ENCODE measurements at places on chromosomes 7 and 10.

DNA sequence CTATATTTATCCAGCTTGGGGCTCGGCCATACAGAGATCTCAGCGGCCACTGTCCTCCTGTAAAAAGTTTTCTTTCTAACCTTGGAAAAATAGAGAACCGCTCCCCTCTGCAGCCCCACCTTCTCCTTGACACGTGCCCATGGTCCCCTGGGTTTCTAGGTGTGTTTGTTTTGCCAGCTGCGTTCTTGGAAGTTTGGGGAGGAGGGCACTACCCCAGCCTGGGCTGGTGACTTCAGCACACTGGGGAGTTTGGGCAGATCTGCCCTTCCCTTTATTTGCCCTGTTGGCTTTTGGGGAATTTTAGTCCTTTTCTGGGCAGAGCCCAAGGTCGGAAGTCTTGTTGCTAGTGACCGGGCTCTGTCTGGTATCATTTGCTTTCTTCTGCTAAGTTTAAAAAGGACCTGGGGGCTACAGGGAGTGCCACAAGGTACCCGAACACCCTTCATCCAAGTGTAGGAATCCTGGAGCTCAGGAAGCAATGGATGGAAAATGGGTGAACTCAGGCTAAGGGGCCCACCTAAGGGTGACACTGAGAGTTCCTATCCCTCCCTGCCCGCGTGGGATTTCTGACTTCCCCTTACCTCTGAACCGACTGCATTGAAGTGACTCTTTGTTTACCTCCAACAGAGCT lies 1.7 kb downstream of the ADAMTS14 start:
- DNase-seq, result no peak

DNA sequence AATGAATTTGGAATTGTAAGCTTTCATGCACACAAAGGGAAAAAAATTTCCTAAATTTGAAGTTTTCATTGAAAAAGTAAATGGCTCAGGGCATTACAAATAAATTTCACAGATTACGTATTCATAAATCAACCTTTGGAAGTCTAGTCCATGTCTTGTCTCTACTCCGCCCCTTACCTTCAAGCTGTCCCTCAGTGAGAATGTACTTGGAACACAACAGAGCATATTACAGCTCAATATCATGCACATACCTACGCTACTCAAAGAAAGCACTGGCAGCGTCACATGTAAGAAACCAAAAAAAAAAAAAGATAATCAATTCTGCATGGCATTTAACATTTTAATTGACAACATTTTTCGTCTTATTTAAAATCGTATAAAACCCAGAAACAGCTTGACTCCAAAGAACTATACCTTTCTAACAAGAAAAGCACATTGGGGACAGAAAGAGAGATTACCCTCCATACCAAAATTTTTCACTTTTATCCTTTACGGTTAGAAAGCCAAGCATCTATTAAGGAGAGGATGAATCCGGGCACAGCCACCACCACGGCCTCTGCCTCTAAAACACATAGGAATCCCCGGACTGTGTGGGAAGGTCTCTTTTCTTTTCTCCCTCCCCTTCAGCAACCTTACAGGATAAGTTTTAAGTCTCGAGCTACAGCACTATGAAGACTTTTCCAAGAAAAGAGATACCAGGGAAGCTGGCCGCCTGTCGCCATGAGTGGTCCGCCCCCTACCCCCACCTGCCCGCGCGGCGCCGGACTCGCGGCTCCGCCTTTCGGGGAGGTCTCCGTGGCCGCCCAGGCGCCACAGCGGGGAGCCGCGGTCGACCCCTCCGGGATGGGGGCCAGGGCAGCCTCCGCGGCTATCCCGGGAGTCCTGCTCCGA lies 1.1 kb downstream of the JMJD1C start:
- peak; percentile 37 for DNase-seq

DNA sequence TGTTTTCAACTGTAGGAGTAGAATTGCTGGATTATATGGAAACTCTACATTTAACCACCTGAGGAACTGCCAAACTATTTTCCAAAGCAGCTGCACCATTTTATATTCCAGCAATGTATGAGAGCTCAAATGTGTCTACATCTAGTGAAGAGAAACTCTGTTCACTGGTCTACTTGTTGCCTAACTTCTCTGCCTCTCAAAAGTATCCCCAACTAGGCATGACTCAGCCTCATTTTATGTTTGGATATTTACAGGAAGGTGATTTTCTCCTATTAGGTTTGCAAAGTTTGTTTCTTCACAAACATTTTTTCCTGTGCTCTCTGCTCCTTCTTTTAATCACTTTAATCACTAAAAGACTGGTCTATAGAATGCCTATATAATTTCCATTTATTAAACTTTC lies 37.1 kb upstream of the SRI start:
- DNase-seq, result peak; percentile 69

GRCh38 chr7:138549082-138549481 lies 89.0 kb downstream of the TRIM24 start:
- DNase-seq, result peak; percentile 14

DNA sequence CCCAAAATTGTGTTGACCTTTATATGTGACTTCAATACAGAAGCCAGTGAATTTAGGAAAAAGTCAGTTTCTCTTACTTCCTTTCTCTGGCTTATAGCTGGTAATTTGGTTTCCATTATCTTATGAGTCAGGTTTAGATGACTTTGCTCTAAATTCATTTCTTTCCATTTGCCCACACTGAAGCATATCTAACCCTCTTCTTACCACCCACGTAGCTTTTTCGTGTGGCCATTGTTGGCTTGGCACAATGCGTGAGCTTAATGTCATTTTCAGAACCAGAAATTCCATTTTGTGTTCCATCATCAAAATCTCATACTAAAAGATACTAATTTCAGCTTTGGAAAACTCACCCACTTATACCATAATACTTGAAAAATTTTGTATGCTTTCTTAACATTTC lies 271.2 kb downstream of the INHBA start:
- no peak for DNase-seq

DNA sequence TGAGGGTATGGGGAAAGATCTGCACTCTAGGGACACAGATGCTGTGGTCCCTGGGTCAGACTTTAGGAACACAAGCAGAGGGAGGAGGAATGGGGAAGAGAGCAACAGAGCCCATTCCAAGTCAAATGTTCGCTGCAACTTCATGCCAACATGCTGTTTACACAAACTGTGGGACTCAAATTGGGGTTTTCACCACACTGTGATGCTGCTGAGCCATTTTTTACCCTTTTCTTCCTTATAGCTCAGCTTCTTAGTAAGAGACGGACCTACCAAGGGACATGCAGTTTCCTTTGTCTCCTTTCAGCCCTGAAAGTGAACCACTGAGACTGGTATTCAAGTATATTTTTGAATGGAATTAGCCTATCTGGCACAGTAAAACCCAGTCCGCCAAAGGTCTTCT lies 64.3 kb upstream of the AGK start:
- no peak for DNase-seq

DNA sequence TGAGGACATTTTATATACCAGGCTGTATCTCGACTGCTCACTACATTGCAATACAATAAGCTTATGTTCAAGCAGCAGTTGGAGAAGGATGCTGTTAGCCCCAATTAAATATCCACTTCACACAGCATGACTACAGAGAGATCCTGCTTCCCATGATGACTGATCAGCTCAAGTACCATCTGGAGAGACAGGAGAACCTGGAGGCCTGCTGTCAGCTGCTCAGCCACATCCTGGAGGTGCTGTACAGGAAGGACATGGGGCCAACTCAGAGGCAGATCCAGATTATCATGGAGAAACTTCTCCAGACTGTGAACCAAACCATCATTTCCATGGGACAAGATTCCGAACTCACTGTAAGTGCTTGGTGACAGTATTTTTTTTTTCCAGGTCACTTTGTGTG lies 22.5 kb downstream of the RNF133 start:
- no peak for DNase-seq

GRCh38 chr10:802506-802905 lies 113.0 kb upstream of the DIP2C start:
- no peak for DNase-seq

GRCh38 chr10:34918776-34919315 lies 103.8 kb upstream of the PARD3 start:
- no peak for DNase-seq

DNA sequence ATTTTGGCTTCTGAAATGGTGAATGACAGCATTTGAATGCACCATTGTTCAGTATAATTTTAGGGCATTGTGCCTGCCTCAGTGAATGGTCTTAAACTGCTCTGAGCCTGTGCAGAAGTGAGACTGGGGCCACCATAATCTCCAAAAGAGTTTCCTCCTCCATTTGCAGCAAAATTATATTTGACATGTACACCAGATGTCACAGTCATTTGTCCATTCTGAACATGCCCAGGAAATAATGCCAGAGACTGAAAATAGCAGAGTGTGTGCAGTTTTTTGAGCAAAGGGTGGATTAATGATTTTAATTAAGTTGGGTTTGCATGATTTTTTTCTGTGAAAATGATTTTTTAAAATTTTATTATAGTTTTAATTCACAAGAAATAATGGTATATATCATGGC lies 26.4 kb upstream of the SLC35B4 start:
- DNase-seq, result no peak

GRCh38 chr10:73934074-73934473 lies 23.1 kb downstream of the PLAU start:
- DNase-seq, result no peak

DNA sequence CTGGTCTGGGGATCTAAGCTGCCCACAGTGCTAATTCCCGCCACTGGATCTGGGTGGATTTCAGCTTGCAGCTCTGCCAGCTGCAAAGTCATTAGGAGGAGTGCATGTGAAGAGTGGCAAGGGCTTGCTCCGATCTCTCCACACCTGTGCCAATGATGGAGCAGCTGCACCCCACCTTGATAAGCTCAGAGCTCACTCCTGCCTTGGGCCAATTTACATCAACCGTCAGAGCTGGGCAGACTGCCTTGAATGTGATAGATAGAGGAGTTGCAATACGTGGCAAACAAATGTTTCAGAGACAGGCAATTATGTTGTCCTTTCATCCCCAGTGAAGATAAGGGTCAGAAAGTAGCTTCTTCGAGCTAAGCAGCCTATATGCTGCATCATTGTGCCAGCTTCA lies 379.9 kb downstream of the SH2D4B start:
- DNase-seq, result no peak

DNA sequence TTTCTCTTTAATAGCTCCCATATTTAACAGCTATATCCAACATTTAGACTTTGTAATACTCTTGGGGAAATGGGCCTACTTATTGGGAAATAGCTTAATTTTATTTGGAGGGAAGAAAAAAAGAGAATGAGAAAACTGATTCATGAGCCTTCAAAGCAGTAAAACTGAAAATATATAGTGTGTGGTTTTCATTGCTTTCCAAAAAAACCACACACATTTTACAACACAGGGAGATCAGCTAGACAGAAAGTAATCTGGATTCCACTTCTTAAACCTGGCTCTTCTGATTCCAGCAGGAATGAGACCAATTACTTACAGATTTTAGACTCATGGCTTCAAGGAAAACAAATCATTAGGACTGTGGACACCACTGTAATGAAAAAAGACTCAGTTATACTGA lies 48.7 kb downstream of the CH25H start:
- peak; percentile 32 for DNase-seq

- peak; percentile 90 for DNase-seq
These were observed 153.7 kb downstream of the NRBF2 start for GRCh38 chr10:63286754-63287264.

GRCh38 chr7:10128748-10129147 lies 844.9 kb upstream of the PHF14 start:
- DNase-seq, result no peak

DNA sequence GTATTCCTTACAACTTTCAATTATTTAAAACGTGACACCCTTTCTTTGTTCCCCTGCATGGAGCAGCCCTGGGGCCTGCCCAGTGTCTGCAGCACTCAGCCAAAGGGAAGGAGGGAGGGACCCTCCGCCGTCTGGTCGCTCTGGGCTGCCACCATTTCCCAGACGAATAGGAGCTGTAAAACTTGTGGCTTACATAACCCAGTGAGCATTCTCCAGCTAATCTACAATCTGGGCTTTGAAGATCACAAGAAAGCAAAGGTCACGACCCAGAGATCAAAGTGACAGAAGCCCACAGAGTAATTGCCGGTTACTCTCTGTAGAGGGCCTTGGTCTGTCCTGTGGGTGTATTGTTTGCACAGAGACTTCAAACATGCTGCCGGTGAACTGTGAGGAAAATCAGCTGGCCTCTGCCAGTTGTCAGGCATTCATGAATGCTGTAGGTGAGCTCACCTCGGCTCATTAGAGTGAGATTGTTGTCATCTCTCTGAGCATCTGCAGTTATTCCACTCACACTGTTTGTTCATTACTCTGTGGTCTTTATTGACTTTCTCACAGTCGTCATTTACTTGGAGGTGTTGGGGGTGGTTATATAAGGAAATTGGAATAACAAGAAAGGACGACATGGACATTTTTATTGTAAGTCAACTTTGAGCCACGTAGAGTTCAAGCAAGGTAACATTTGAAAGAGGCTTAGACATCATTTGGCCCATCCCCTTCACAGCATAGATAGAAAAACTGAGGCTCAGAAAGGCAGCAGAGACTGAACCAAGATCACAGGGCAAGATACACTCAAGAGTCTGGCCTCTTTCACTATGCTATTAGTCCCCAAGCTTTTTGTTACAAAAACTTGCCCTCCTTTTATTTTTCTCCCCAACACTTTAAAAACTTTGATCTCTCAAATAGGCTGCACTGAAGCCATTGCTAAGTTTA lies 619.8 kb downstream of the LRMDA start:
- DNase-seq, result no peak

GRCh38 chr10:116260599-116260998 lies 12.4 kb downstream of the GFRA1 start:
- DNase-seq, result no peak

DNA sequence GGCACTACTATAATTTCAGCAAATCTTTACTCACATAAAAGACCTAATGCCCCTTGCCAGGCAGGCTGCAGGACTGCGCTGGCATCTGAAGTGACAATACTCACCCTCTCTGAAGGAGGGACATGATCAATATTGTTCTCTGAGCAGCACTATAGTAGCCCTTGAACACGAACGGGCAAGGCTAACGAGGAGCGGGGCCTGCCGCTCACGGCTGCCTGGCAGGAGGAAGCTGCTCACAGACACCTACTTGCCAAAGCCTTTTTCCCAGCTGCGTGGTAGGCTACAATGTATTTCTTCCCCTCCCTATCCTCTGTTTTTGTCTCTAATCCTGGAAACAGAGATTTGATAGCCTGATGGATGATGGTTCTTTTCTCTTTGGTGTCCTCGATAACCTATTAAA lies 19.9 kb downstream of the PUS7 start:
- no peak for DNase-seq

DNA sequence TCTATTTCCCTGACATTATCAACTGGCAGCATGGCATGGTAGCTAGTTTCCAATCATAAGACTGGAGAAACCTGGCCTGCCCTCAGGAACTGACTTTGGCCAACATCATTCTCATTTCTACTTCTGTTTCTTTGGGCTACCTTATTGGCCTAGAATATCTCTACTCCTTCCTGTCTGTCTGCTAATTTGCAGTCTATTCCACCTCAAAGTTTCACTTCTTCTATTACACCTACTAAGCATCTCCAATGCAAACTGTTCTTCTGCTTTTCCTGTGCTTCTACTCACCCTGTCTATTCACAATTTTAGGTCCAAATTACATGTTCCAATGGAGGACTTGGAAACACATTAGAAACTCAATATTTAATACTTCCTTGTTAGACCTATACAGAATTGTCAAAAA lies 65.6 kb downstream of the ZNF503 start:
- DNase-seq, result no peak

GRCh38 chr10:32937911-32938424 lies 20.1 kb downstream of the ITGB1 start:
- DNase-seq, result peak; percentile 64

- no peak for DNase-seq
These were observed 149.8 kb downstream of the AMPH start for GRCh38 chr7:38481401-38481800.

GRCh38 chr7:2553831-2554581 lies 1.3 kb downstream of the BRAT1 start:
- DNase-seq, result peak; percentile 67
